NCI-H2081 treated with DMSO at 0.1 percent for 48 hours (cell line): ENCODE measurements at places on chromosomes 2 and 18.
A peak's percentile ranks its signal among the peaks of the same experiment; 100 is the strongest.

GRCh38 chr2:226583715-226584114 lies 215.9 kb downstream of the IRS1 start:
- DNase-seq: no peak

GRCh38 chr2:198098918-198099317 lies 294.5 kb downstream of the PLCL1 start:
- DNase-seq: no peak

- no peak for DNase-seq
Measured at GRCh38 chr18:57113799-57114420, 33.0 kb upstream of the BOD1L2 start.

GRCh38 chr2:207238831-207239701 lies 73.3 kb upstream of the KLF7 start:
- DNase-seq: no peak

GRCh38 chr2:141137122-141137693 lies 993.6 kb downstream of the LRP1B start:
- DNase-seq: no peak

- no peak for DNase-seq
Measured at GRCh38 chr18:80126797-80127196, 17.7 kb downstream of the ADNP2 start.

GRCh38 chr2:120653046-120653445 lies 82.6 kb upstream of the GLI2 start:
- DNase-seq: no peak

- DNase-seq: no peak
Measured at GRCh38 chr18:77866351-77866750, 616.7 kb downstream of the GALR1 start.

DNA sequence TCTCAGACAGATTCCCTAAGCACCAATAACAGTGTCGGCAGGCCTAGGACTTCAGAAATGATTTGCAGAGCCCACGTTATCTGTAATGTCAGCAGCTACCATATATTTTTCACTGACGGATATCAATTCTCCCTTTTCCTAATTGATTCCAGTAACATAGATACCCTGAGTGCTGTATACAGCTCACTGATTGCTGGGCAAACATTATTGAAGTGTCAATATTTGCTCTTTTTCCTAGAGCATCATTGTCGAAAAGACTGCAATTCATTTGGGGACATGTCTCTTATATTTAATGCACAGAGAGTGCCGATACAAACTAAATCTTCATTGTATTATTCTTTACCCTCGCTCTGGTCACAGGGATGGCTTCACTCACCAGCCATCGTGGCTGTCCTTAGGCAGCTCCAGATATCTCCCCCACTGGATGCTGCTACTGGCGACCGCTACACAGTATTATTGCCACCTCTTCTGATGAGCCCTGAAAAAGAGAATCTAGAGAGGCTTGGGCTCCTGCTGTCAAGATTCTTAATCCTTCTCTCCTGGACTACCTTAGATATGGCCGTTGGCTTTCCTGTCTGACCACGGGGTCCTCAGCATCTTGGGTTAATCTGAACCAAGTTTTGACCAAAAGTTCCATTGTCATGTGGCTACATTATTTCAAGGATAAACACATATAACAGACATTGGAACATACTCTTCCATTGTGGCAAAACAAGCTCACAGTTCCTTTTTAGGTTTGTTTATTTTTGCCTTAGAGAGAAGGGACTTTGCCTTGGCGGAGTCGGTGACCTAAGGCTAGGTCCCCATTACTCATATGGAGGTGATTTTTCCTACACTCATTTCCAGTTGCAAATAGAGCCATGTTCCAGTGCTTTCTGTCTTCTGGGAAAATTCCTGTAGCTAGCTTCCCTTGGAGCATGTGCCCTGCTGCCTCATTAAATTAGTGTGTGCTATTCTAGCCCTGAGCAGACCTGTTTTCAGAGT lies 105.4 kb downstream of the CPO start:
- DNase-seq: peak; percentile 78

GRCh38 chr2:191215230-191215629 lies 30.0 kb upstream of the MYO1B start:
- no peak for DNase-seq

DNA sequence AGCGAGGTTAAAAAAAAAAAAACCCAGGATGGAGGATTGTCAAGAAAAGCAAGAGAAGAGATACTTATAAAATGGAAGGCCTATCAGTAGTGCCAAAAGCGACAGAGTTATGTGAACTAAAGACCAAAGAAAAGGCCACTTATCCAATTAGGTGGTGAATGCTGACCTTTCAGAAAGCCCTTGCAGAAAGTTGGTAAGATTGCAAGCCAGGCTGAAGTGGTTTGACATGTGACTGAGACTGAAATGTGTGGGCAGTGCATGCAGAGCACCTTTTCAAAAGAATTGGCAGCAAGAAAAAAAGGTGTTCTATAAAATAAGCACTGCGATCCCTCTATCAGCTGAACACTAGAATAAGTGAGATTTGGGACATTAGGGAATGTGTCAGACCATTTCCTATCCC lies 379.4 kb upstream of the FAM98A start:
- DNase-seq: no peak

DNA sequence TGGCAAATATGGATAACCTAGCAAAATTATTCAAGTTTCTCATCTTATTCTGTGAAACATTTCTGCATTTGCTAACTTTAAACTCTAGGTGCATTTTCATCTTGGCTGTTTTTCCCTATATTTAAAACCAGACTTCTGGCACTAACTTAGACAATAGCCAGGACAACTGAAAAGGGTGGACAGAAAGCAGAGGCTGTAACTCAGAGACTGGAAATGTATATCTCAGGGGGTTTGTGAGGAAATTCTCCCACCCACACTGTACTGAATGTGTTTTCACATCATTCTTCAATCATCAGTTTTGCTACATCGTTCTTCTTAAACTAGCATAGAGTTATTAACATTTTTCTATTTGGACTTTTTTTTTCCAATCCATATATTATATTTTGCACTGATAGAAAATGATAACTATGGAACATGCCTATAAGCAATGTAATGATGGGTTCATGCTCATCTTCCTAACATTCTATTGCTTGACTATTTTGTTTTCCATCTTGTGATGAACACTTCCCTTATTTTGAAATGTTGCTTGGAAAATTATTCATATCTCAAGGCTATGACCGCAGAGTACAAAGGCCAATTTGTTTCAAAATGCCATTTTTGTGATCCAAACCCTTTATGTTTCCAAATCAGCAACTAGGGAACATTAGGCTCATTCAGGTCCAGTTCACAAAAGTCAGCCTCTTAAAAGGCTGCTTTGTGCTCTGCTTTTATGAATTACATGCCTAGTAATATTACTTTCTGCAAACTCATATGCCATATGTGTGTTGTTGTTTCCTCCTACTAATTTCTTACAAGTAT lies 125.8 kb upstream of the CDH19 start:
- no peak for DNase-seq

GRCh38 chr2:45610281-45611019 lies 617 bp downstream of the SRBD1 start:
- peak; percentile 21 for DNase-seq

DNA sequence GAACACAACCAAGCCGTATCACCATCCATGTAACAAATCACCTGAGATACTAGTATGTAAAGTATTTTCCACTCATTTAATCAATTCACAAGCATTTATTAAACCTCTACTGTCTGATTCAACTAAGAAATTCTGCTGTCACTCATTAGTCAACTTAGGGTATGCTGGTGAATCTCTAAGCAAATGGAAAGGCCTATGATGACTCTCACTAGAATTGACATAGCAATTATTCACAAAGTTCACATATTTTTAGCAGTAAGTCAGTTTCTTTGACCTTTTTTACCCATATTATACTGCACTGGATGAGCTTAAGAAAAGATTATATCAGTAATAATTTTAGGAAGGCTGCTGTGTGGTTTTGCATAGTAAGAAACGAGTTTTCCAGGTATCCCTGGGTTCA lies 130.1 kb downstream of the SLC8A1 start:
- DNase-seq: no peak

DNA sequence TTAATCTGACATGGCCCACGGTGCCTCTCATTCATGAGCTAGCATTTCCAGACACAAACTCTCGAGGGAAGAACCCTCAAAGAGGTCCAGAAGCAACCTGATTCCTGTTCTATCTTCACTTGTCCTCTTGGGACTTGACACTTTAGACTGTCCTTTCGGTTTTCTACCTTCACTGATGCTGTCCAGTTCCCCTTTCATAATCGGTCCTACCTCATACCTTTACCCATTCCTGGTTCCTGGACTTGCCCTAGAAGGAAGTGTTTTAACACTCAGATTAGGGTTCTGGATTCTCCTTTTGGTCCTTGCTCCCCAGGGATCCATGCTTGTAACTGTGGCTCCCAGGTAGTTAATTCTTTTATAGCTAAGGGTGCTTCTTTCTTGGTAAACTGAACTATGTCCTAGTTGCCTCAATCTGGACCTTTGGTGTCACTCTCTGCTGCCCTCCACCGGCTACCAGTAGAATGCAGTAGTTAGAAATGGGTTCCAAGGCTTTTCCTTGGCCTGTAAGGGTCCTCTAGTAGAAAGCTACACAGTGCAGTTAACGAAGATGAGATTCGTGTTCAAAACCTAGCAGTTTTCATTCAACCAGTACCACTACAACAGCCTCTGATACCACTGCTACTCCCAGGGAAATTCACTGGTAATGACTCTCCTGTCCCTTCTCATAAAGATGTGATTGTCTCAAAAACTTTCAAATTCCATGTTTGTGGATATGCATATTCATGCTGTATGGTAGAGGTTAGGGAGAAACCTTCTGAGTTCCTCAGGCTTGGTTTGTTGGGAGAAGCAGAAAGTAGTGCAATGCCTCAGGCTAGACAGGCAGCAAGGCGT lies 178.1 kb upstream of the CYP26B1 start:
- no peak for DNase-seq

GRCh38 chr2:4791488-4791887 lies 900.7 kb upstream of the SOX11 start:
- DNase-seq: no peak

GRCh38 chr18:33946336-33946735 lies 278.4 kb downstream of the NOL4 start:
- no peak for DNase-seq

- no peak for DNase-seq
Measured at GRCh38 chr2:44713170-44713569, 228.3 kb upstream of the SIX3 start.

DNA sequence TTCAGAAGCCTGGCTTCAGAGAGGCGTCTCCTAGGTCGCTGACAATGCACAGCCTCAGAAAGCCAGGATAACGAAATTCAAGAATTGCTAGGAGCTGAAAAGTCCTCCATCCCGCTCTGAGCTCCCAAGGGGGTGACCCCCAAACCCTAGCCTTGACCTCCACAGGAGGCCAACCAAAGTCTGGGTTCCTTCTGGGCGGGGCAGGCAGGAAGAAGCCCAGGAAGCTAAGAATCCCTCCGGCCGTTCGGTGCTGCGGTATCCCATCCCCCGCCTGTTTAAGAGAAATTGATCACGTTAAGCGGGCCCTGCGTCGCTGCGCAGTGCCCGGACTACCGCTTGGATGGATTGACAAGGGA lies 2.5 kb upstream of the OSR1 start:
- DNase-seq: no peak

GRCh38 chr2:44136252-44136651 lies 32.4 kb upstream of the PPM1B start:
- DNase-seq: no peak

GRCh38 chr2:167057446-167057845 lies 169.2 kb downstream of the XIRP2 start:
- no peak for DNase-seq

GRCh38 chr2:88133875-88134274 lies 6.0 kb upstream of the FABP1 start:
- no peak for DNase-seq

- DNase-seq: no peak
Measured at GRCh38 chr2:16172324-16173175, 232.2 kb downstream of the MYCN start.
